ENCODE measurements at places on chromosomes 3 and 15.

DNA sequence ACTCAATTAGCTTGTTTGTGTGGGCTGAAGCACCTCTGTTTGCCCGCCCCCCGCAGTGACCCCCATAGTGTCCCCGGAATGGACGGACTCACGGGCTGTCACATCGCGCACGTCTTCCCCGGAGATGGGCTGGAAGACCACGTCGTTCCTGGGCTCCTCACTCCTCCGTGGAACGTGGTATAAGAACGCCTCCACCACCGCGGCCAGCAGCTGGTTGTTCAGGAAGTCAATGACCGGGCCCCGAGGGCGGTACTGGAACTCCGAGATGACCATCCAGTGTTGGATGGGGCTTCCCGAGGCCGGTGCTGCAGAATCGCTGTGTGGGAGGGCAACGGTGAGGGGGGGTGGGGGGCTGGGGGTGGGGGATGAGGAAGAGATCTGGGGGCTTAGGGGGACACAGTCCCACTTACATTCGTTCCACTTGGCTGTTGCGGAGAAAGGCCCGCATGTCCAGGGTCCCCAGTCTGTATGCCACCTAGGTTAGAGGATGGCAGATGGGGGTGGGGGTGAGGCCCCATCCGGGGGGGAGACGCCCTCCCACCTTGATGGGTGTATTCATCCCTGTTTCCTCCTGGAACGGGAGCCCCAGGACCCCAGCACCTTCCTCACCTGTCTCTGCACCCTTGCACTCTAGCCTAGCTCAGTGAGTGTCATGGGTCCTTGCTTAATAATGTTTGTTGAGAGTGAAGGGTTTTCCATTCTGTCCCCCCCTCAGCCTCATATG, 30.2 kb downstream of the MUC20 start:
- DNase-seq, result no peak

- no peak for DNase-seq
Observed at GRCh38 chr3:152209060-152209459, 59.7 kb upstream of the MBNL1 start.

DNA sequence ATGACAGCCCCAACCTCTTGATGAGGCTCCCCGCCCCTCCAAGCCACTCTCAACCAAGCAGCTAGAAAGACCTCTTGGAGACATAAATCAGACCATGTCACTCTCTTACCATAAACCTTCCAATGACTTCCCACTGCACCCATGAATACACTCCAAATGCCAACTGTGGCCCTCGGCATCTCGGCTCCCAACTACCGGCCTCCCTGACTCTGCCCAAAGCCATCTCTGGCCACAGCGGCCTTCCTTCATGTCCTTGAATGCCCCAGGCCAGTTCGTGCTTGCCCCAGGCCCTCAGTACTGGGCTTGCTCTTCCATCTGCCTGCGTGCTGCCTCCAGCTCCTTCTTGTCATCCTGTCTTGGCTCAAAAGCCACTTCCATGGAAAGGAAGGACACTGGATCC, 32.0 kb downstream of the HCN4 start:
- DNase-seq, result no peak

DNA sequence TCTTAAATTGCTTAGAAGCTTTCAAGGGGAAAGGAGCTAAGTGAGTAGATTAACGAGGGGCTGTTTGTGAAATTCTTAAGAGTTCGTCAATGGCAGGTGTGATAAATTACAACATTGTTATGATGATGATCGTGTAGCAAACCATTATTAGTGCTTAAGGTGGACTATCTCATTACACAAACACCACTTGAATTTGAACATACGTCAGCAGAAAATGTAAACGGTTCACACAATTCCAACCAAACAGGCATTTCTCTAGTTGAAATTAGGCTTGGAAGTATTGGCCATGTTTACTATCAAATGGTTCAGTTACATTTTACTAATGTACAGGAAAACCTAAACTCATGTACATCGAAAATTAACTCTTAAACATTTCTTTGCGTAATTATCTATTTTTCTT, 102.8 kb downstream of the PYDC2 start:
- DNase-seq, result no peak

- DNase-seq, result no peak
Observed at GRCh38 chr15:52011711-52012144, 7.3 kb upstream of the MAPK6 start.

- no peak for DNase-seq
Observed at GRCh38 chr15:46956881-46957280, 760.4 kb upstream of the SEMA6D start.

DNA sequence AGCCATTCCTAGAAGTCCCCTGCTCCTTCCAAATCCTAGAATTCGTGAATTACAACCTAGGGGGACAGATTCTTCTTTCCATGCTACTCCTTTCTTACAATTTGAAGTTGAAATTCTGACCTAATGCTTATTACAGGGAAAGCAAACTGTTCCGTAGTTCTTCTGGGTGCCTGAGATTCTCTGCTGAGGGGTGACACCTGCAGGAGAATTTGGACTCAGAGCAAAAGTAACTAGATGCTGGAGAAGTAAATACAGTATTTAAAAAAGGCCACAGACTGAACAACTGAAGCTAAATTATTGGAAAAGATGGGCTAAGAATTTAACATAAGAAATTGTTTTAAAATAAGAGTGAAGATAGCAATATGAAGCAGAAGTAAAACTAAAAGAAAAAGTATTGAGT, 37.9 kb downstream of the ACAD9 start:
- no peak for DNase-seq
